A549 treated with DMSO at 1 μM for 4 hours (cell line): ENCODE measurements at places on chromosomes 2 and 18. TPM values are rescaled to one million over a fixed set of nuclear protein-coding genes. Genes with fewer than 3 reads are reported as not detected.

Gene B3GNT7
- 1.1 to 2.3 TPM (median 1.6 TPM) in 5 replicates for total RNA-seq

Gene RAB6C
- total RNA-seq, result not detected in 5 replicates

Gene CLIP4
- total RNA-seq, result 22.4 to 33.0 TPM (median 30.0 TPM) in 5 replicates

Gene MAPRE2
- total RNA-seq, result 17.0 to 19.0 TPM (median 17.8 TPM) in 5 replicates

Gene FBXO48
- 0.49 to 0.81 TPM (median 0.71 TPM) in 5 replicates for total RNA-seq

Gene COL4A3
- total RNA-seq, result 0.40 to 1.0 TPM (median 0.72 TPM) in 5 replicates

Gene REG3A
- not detected in 5 replicates for total RNA-seq

Gene CPLX4
- not detected in 5 replicates for total RNA-seq

Gene ATP6V1C2
- total RNA-seq, result 0.18 to 0.99 TPM (median 0.32 TPM) in 5 replicates

Gene C2orf80
- not detected in 5 replicates for total RNA-seq

Gene ADD2
- 23.1 to 29.2 TPM (median 25.3 TPM) in 5 replicates for total RNA-seq

Gene CPO
- total RNA-seq, result 0.09 to 0.19 TPM (median 0.17 TPM) in 3 of 5 replicates, not detected in the others

Gene BIRC6
- 31.9 to 40.4 TPM (median 38.5 TPM) in 5 replicates for total RNA-seq

Gene MBP
- 23.1 to 30.2 TPM (median 26.9 TPM) in 5 replicates for total RNA-seq

Gene TIA1
- total RNA-seq, result 39.3 to 53.0 TPM (median 47.2 TPM) in 5 replicates

Gene AQP12B
- not detected in 5 replicates for total RNA-seq

Gene GALNT14
- total RNA-seq, result 45.1 to 52.5 TPM (median 49.1 TPM) in 5 replicates

Gene GKN1
- total RNA-seq, result 0.57 to 0.74 TPM (median 0.71 TPM) in 5 replicates

Gene HRH4
- total RNA-seq, result not detected in 5 replicates

Gene SLC8A1
- total RNA-seq, result 0.45 to 0.71 TPM (median 0.48 TPM) in 5 replicates

Gene VSNL1
- total RNA-seq, result not detected in 5 replicates
